ENCODE measurements at places on chromosomes 5 and 9. TPM values are rescaled to one million over a fixed set of nuclear protein-coding genes. Genes with fewer than 3 reads are reported as not detected.

DNA sequence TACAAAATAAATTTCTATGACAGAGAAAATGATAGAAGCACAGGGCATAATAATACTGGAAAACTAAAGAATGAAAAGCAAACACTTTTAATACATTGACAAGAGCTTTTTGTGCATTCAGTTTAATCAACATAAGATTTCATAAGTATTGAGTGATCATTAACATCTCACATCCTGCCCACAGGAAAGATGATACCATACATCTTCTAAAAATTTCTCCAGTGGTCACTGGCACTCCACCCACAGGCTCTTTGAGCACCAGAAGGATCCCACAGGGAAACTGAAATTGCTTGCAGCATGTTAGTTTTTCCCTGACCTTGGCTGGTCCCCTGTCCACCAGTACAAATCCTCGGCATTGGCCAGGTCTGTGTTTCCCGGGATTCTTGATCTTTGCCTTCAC is 186.0 kb downstream of the CEMIP2 start:
- H3K36me3 ChIP-seq, result no peaks in the 10 kb centered on the region
- no peak overlapping the region for H3K4me3 ChIP-seq
- H3K27me3 ChIP-seq, result no peaks in the 10 kb centered on the region
- no peaks in the 10 kb centered on the region for H3K4me1 ChIP-seq

- no peaks in the 10 kb centered on the region for H3K27me3 ChIP-seq
- H3K4me1 ChIP-seq, result peaks cover 19% of the 10 kb centered on the region
- H3K4me3 ChIP-seq, result peak overlapping the region; percentile 89
- no peak overlapping the region for H3K27ac ChIP-seq
Measured at GRCh38 chr9:133032171-133032570, 1.4 kb downstream of the GTF3C5 start.

DNA sequence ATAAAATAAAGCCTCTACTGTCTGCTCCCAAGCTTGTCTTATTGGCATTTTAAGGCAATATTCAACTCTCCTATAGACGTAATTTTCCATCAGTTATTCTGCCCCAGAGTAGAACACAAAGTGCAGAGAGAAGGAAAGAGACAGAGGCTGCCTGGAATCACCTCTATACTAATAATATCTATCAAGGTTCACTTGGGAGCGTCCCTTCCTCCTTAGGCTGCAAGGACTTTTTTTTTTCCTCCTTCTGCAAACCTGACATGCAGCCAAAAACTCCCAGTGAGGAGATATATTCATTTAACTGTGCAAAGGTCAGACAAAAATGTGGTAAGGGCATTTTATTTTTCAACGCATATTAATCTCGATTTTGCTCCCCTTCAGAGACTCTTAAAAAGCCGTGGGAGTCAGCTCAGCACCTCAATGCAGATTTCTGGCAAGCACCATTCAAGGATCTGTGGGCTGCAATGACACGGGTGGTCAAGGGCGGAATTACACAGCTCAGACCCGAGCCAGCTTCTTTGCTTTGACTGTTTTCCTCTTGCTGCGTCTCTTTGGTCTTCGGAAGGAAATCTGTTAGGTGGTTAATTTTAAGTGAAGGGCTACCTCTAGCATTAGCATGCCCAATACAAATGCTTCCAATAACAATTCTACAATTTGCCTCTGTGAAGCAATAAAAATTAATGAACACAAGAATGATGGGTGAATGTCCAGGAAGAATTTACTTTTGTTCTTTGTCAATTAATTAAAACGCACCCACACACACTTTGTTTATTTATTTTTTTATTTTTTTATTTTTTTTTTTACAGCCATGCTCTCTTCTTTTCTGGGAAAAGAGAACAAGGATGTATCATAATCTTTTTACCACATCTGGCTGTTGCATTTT is 587.7 kb upstream of the GRAMD2B start:
- H3K4me1 ChIP-seq, result peaks cover 5% of the 10 kb centered on the region
- no peaks in the 10 kb centered on the region for H3K36me3 ChIP-seq
- no peak overlapping the region for H3K27ac ChIP-seq

GRCh38 chr9:110555551-110556331 is 23.8 kb downstream of the SVEP1 start:
- peak; percentile 40 for DNase-seq
- H3K4me1 ChIP-seq, result peaks cover 12% of the 10 kb centered on the region
- H3K36me3 ChIP-seq, result no peaks in the 10 kb centered on the region
- no peaks in the 10 kb centered on the region for H3K27me3 ChIP-seq
- no peak overlapping the region for H3K4me3 ChIP-seq

DNA sequence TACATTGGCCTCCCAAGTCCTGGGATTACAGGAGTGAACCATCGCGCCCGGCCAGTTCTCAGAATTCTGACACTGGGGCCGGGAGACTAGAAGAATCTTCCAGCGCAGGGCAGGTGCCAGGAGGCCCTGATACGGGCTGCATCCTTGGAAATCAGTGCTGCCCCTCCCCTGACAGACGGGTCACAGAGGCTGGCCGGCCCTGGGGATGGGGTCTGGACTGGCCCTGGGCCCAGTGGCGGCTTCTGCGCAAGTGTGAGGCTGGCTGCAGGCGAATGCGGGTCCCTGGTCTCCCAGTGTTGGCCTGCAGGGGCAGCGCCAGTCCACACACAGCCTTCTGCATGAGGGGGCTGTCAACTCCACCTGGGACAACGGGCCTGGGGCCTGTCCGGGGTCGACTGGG is 831 bp upstream of the TBC1D9B start:
- H3K36me3 ChIP-seq, result no peaks in the 10 kb centered on the region
- no peaks in the 10 kb centered on the region for H3K27me3 ChIP-seq
- no peak for DNase-seq
- no peak overlapping the region for H3K27ac ChIP-seq
- H3K4me3 ChIP-seq, result no peak overlapping the region
- H3K4me1 ChIP-seq, result peaks cover 14% of the 10 kb centered on the region

GRCh38 chr9:32741706-32742105 is 41.6 kb upstream of the TMEM215 start:
- no peaks in the 10 kb centered on the region for H3K36me3 ChIP-seq
- DNase-seq, result peak; percentile 36
- H3K27me3 ChIP-seq, result no peaks in the 10 kb centered on the region

DNA sequence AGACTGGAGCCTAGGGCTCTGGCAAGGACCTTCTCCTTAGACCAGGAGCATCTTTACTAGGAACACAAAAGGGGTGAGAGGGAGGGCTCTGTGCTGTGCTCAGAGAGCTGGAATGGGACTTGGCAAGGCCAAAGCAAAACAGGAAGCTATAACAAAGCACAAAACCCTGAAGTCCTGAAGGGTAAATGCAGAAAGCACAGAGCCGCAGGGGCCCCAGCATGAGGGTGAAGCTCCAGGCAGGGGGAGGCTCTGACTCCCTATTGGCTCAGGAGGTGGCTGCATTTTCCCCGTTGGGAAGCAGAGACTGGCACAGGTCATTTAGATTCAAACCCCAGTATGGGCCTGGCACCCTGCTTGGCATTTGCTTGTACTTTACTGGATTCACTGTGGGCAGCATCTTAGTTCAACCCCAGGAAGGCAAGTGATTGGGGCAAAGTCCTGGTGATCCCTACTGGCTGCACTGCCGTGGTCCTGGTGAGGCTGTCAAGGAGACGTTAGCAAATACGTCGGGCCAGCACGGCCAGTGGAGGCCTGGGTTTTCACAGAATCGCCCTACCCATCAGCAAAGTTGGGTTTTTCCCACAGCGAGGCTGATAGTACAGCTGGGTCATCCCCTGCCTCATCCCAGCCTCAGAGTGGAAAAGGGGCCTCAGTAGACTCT is 46.3 kb downstream of the GGTA1 start:
- H3K36me3 ChIP-seq, result no peaks in the 10 kb centered on the region
- H3K4me1 ChIP-seq, result peaks cover 8% of the 10 kb centered on the region
- no peak for DNase-seq
- peaks cover 4% of the 10 kb centered on the region for H3K27me3 ChIP-seq

DNA sequence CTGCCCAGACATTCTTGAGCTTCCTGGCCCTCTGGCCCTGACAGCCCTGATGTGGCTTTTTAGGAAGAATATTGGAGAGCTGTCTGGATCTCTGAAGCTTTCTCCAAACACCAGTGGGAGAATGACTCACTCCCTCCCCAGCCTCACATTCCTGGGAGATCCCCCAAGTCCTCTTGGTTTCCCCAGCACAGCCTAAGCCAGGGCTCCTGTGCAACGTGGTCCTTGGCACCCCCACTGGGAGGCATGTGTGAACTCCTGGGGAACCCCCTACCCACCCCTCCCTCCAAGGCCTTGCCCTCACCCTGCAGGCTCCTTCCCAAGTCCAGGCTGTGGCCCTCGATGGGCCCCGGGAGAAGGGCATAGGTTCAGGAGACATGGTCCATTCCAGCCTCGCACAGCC is 12.7 kb downstream of the GLIPR2 start:
- H3K36me3 ChIP-seq, result no peaks in the 10 kb centered on the region
- H3K27ac ChIP-seq, result peak overlapping the region; percentile 29
- H3K4me1 ChIP-seq, result no peaks in the 10 kb centered on the region
- no peak for DNase-seq
- H3K4me3 ChIP-seq, result no peak overlapping the region

GRCh38 chr9:94808926-94809700 is 82.6 kb downstream of the AOPEP start:
- no peaks in the 10 kb centered on the region for H3K27me3 ChIP-seq
- H3K4me3 ChIP-seq, result no peak overlapping the region
- DNase-seq, result no peak
- H3K4me1 ChIP-seq, result peaks cover 34% of the 10 kb centered on the region

DNA sequence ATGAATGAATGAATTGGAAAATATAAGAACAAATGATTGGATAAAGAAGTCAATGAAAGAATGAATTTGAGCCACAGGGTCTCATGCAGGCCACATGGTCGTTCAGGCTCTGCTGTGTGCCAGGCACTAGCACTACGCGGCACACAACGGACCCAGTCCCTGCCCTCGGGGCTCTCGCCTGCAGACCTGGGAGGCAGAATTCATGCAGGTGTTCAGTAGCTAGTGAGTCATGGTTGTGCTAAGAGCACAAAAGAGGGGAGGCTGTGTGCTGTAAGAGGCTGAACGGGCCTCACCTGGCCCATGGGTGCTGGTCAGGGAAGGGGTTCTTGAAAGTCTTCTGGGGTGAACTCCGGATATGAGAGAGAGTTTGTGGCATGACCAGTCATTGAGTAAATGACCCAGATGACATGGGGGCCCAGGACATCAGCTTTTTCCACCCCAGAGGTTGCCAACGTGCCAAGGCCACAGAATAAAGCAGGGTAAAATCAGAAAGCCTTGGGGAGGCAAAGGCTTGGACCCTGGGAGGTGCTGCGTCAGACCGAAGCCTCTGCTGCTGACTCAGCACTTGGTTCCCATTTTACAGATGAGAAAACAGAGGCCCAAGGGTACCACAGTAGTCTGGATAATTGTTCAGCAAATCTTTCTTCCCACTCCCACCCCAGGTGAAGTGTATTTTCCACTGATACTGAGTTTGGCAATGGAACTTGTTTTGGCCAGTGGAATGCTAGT is 264.3 kb upstream of the MVB12B start:
- H3K36me3 ChIP-seq, result no peaks in the 10 kb centered on the region
- H3K4me1 ChIP-seq, result no peaks in the 10 kb centered on the region
- no peak for DNase-seq
- H3K27me3 ChIP-seq, result no peaks in the 10 kb centered on the region
- no peak overlapping the region for H3K27ac ChIP-seq
- no peak overlapping the region for H3K4me3 ChIP-seq

- no peak overlapping the region for H3K4me3 ChIP-seq
- no peak for DNase-seq
Measured at GRCh38 chr9:85204176-85204575, 534.6 kb downstream of the NTRK2 start.

DNA sequence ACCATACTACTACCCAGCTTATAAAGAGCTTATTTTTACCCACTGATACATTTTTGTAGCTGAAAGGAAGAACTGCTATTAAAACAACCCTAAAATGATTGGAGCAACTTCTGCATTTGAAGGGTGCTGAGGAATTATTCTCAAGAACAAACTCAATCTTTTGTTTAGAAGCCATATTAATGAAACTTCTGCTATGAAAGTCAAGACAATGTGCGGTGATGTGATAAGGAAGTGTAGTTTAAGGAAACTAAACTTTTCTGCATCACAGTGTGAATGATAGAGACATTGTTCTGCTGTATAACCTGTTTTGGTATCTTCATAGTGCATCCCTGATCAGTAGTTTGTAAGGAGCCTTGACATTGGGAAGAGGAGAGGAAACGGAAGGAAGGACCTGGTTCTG is 408.5 kb downstream of the TMEM38B start:
- H3K4me1 ChIP-seq, result no peaks in the 10 kb centered on the region
- no peaks in the 10 kb centered on the region for H3K27me3 ChIP-seq
- DNase-seq, result no peak
- H3K4me3 ChIP-seq, result no peak overlapping the region
- H3K27ac ChIP-seq, result no peak overlapping the region

DNA sequence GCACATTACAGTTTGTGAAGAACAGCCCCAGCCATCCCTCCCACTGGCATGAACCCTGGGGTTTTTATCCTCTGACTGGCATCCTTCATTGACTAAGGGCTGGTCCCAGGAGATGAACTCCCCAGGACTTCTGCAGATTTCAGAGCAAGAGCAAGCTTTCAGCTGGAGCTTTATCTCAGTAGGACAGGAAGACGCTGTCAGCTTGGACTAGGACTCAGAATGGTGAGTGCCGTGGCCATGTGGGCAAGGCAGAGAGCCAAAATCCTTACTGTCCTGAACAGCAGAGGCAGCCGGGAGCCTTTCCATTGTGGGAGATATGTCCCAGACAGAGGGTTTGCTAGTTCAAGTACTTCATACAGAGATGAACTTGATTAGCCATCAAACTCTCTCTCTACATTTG is 3.2 kb upstream of the ACOT12 start:
- H3K27ac ChIP-seq, result no peak overlapping the region
- no peak overlapping the region for H3K4me3 ChIP-seq
- DNase-seq, result no peak
- H3K36me3 ChIP-seq, result no peaks in the 10 kb centered on the region

GRCh38 chr9:5393497-5393896 is 44.2 kb downstream of the PLGRKT start:
- H3K36me3 ChIP-seq, result no peaks in the 10 kb centered on the region
- H3K27ac ChIP-seq, result no peak overlapping the region
- no peak for DNase-seq
- no peaks in the 10 kb centered on the region for H3K27me3 ChIP-seq

DNA sequence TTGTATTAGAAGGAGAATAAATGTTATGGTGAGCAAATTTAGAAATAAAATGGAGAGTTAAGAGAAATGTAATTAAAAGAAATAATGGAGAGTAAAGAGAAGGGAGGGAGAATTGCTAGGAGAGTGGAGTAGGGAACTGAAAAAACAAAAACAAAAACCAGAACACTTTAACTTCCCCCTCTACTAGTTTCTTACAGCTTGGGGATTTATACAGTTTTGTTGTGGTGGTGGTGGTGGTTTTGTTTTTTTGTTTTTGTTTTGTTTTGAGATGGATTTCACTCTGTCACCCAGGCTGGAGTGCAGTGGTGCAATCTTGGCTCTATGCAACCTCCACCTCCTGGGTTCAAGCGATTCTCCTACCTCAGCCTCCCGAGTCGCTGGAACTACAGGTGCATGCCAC is 322.4 kb downstream of the TMEM167A start:
- H3K36me3 ChIP-seq, result no peaks in the 10 kb centered on the region
- DNase-seq, result no peak
- H3K4me1 ChIP-seq, result no peaks in the 10 kb centered on the region
- H3K4me3 ChIP-seq, result no peak overlapping the region
- no peaks in the 10 kb centered on the region for H3K27me3 ChIP-seq

- no peaks in the 10 kb centered on the region for H3K27me3 ChIP-seq
- no peak for DNase-seq
- H3K27ac ChIP-seq, result peak overlapping the region; percentile 60
- H3K4me1 ChIP-seq, result peaks cover 25% of the 10 kb centered on the region
- H3K4me3 ChIP-seq, result no peak overlapping the region
Measured at GRCh38 chr9:113955076-113955752, 79.1 kb downstream of the ZNF618 start.

The TAF1L gene
- not detected for polyA plus RNA-seq

The GLRA1 gene
- not detected for polyA plus RNA-seq

The RNF180 gene
- 3.0 TPM for polyA plus RNA-seq

The SPINK7 gene
- polyA plus RNA-seq, result not detected

The CNTFR gene
- polyA plus RNA-seq, result 7.5 TPM

The SLCO6A1 gene
- polyA plus RNA-seq, result 0.77 TPM

The SHISAL2B gene
- 0.56 TPM for polyA plus RNA-seq

Measured in hepatocyte (in vitro differentiated cells).